ENCODE measurements at places on chromosomes 1 and 21.

GRCh38 chr1:183986941-183987340 is 50.6 kb downstream of the COLGALT2 start:
- no peak for DNase-seq

- DNase-seq = no peak
Observed at GRCh38 chr21:15543473-15543872, 186.3 kb upstream of the USP25 start.

DNA sequence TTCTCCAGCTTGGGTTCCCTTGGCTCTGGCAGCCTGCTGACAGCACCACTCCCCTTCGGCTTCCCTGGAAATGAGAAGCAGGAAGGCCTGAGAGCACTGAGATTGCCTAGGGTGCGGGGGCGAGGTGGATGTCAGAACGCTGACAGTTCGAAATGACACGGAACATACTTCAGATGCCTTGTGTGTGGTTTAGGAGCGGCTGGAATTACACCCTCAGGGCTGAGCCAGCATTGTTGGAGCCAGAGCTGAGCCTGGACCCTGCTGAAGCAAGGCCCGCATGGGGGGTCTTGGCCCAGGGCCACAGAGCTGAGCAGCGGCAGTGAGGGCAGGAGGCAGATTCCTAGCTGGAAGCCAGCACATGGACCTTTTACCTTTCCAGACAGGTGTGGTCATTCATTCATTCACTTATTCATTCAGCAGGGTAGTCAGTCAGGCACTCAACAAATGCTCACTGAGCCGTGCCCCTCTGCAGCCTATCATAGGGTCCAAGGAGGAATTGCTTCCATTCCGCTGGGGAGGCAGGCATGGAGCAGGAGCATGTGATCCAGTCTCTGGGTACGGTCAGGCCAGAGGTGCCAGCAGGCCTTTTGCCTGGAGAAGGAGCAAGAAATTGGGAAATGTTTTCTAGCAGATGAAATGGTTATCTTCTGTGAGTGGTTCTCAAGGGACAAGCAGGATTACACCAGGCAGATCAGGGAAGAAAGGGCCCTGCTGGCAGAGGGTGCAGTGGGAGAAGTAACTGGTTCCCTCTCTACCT is 6.6 kb upstream of the FOXE3 start:
- DNase-seq = peak; percentile 85

DNA sequence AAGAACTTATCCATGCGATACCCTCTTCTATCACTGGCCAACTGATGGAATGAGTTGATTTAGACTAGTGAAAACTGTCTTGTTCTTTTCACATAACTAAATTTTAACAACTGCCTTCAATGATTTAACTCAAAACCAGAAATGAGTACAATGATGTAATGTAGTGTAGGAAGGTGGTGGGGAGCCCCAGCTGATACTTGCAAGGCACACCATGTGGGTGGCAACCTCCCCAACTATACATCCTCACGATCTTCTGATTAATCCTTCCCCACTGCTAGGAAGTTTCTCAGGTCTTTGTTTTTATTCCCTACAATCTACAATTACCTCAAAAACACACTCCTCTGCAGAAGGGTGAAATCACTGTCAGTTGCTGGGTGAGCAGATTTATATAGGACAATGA is 100.7 kb downstream of the KCTD3 start:
- no peak for DNase-seq

GRCh38 chr1:174726167-174726879 is 273.4 kb upstream of the CACYBP start:
- peak; percentile 33 for DNase-seq

GRCh38 chr21:41152147-41152546 is 15.8 kb upstream of the BACE2 start:
- DNase-seq = no peak

DNA sequence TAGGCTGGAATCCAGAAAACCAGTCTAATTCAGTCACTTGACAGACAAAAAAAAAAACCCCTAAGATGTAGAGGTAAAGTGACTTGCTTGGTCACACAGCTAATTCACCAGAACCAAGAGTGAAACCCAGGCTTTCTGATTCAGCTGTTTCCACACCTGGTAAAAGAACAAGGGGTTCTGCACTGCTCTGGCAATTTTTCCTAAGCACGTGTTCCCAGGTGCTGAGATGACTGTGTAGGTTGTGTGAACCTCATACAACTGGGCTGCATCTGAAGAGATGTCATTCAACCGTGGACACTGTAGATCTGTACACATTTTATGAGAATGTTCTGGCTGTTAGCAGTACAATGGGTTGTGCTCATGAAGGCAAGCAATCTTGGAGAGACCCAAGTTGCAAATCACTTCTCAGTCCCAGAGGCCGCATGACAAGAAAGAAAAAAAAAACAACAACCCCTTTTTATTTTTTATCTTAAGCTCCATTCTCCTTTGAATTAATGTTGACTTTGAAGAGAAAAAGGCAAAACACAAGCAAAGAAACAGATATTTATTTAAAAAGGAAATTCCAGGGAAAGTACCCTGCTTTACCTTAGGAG is 95.4 kb downstream of the INTS7 start:
- DNase-seq = no peak

- DNase-seq = no peak
Observed at GRCh38 chr1:19764848-19765247, 34.9 kb downstream of the TMCO4 start.

DNA sequence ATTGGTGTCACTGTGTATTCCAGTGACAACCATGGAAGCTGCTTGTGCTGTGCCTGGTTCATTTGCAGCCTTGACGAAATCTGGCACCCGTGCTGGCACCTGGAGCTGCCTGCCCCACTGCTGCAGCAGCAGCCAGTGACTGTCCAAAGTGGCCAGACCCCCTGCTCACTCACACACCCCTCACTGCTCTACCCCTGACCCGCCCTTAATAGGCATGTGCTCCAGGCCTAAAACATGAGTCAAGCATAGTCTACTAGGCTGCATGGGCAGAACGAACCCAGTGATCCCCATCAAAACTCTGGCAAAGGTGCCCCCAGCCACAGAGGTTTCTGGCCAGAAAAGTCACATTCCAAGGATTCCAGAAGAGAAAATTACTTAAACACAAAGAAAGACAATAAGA is 7.7 kb downstream of the PRAMEF1 start:
- DNase-seq = no peak

GRCh38 chr1:227937031-227937837 is 10.5 kb downstream of the WNT9A start:
- no peak for DNase-seq

DNA sequence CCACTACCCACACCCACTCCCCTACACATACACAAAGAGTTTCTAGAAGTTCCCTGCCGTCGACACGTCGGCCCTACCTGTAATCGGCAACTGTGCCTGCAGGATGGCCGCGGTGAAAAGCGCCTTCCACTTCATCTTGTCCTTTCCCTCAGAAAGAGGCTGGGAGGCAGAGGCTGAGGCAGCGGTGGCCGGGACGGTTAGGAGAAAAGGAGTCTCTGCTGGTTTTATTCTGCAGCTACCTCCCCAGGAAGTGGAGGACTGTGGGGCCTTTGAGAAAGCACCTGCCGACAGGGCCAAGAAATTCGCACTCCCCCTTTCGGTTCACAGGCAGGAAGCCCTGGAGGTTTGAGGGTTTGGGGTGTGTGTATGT is at the start of gene CD247:
TSS of gene CD247 (minus strand) at position 199 of the 370 bp plus-strand sequence. CDS start at position 135, 64 bp downstream.
- no peak for DNase-seq
